ENCODE measurements at places on chromosomes 7 and 10. TPM values are rescaled to one million over a fixed set of nuclear protein-coding genes. Genes with fewer than 3 reads are reported as not detected.

DNA sequence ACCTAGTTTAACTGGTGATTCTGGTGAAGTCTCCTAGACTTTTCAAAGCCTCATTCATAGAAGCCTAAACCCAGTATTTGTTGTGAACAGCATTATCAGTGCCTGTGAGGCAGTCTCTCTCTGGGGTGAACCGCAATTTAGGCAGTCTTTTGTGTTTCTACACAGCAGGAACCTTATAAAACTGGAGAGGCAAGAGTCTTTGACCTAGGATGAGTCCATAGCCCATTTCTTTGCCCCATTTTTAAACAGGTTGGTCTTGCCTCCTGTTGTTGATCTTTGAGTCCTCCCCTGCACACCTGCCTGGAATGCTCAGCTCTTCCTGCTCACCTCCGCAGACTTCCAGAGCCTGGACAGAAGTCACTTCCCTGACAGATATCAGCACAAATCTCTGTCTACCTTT, 51.2 kb upstream of the NRP1 start:
- no peak for DNase-seq

GRCh38 chr7:131008840-131009711, 275.1 kb upstream of the KLF14 start:
- no peak for DNase-seq

DNA sequence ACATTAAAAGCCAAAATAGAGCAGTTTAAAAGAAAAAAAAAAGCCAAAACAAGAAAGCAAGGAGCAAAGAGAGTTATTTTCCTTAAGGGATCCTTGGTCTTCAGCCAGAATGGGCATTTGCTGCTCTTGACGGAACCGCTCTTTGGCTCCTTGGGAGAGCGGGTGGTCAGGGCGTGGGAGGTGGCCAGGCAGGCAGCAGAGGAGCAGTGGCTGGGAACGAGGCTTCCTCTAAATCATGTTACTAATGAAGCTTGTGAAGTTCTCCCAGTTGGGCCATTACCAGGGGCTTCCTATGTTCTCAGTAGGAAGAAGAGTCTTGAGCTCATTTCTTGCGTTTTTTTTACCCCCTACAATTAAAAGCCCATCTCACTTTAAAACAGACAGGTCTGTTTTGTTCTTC, 116.6 kb downstream of the DOCK1 start:
- no peak for DNase-seq

GRCh38 chr10:91562839-91563581, 69.9 kb downstream of the PPP1R3C start:
- no peak for DNase-seq

DNA sequence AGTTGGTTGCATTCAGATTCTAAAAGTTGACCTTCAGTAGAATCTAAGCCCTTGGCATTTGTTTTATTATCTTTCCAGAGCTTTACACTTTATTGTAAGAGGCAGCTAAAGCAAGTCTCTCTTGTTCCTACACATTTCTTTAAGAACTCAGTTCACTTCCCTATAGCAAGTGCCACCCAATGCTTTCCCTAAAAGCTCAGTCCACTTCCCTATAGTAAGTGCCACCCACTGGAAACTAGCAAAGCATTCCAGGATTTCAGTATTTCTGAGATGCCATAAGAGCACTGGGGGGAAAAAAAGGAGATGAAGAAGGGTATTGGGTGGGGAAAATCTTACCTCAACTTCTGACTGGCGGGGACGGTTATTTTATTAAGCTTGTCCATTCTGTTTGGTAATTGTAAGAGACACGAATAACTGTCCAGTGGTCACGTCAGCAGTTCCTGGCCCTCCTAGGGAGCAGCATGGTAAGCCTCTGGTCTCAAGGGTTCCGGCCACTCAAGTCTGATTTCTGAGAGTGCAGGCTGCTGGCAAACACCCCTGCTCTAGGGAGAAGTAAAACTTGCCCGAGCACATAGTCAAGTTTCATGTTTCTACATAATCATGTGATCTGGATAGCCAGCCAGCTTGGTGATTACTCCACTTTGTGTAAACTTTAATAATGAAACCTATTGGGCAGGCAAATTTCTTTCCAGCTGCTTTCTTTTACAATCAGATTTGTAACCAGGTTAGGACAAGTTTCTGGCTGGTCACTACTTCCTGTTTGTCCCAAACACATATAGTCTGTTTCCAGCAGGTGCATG, at the start of gene BLNK:
Gene BLNK (minus strand): TSS at position 554 of the 800 bp plus-strand sequence. CDS start 171 bp downstream, at position 383.
- peak; percentile 38 for DNase-seq

GRCh38 chr10:29007370-29007747, 281.5 kb upstream of the LYZL1 start:
- no peak for DNase-seq

- DNase-seq, result no peak
These were observed 122.0 kb upstream of the LAMB4 start for GRCh38 chr7:108252177-108252576.

GRCh38 chr10:21265622-21266021, 259.9 kb downstream of the SKIDA1 start:
- DNase-seq, result no peak

MYL7 gene
- not detected for total RNA-seq

Data from MG63 (cell line).